ENCODE measurements at places on chromosomes 11 and 22.
A peak's percentile ranks its signal among the peaks of the same experiment; 100 is the strongest.

DNA sequence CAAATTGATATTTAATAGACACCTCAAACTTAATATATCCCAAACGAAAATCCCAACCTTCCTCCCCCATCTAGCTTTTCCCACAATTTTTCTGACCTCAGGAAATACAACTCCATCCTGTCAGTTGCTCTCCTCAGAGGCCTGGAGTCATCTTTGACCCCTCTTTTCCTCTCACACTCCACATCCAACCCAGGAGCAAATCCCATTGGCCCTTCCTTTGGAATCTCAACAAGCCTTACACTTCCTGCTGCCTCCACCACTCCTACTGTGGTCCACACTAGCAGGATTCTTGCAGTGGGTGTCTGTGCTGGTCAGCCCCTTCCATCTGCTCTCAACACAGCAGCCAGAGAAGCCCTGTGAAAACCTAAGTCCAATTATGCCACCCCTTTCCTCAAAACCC is 39.3 kb upstream of the RFPL3 start:
- DNase-seq = no peak

DNA sequence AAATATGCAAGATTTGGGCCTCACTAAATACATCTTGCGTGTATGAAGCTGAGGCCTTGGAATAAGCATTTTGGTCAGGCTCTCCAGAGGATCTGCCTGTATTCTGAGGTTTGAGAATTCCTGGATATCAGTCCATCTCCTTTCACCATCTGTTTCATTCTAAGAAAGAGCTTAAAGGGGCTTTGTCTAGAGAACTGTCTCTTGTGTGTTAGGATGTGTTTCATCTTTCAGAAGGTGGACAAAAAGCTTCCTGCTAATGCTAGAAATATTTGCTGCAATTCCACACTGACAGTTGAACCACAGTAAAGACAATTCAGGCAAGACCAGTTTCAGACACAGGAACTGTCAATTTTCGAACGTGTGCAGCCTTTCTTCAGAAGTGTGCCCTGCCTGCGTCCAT is 185.4 kb downstream of the DBX1 start:
- DNase-seq = no peak

- no peak for DNase-seq
These were observed 238.2 kb downstream of the FAT3 start for GRCh38 chr11:92462821-92463220.

DNA sequence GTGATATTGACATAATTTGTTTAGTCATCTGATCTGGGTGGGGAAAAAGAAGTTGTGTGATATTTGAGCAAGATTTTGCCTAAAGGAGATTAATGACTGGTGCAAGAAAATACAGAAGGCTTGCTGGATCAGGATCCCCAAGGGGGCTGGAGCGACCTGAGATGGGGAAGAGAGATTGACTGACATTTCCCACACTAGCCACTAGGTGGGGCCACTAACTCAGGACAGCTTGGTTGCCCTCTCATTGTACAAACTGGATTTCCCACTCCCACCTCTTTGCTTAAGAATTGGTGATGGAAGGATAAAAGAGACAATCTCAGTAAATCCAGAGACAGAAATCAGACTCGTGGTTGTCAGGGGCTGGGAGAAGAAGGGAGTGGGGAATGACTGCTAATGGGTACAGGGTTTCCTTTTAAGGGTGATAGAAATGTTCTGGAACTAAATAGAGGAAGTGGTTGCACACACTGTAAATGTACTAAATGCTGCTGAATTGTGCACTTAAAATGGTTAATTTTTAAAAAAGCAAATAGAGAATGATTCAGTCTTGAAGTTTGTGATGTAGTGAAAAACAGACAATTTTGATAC is 50.7 kb downstream of the CTTN start:
- DNase-seq = no peak

DNA sequence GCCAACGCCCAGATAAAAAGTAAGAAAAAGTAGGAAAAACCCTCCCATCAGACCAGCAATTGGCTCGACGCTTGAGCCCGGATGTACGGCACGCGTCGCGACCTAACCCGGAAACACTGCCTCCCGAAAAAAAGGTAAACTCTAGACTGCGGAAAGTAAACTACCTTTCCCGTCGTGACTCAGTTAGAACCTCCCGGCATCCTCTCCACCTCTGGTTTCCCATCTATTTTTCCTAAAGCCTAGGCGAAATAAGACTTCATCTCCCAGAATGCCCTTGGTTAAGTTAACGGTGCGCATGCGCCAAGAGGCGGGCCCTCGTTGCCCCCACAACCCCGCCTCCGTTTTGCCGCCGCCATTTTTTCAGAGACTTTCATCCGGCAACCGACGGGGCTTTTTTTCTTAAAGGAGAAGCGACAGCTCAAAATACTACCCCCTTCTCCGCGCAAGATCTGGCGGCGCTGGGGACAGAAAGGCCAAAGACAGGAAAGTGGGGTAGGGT is 678 bp upstream of the ZFP91 start:
- DNase-seq = peak; percentile 96

GRCh38 chr11:290621-291231 is 1.8 kb downstream of the PGGHG start:
- no peak for DNase-seq

- no peak for DNase-seq
These were observed 80.9 kb downstream of the TIMP3 start for GRCh38 chr22:32882360-32882755.

DNA sequence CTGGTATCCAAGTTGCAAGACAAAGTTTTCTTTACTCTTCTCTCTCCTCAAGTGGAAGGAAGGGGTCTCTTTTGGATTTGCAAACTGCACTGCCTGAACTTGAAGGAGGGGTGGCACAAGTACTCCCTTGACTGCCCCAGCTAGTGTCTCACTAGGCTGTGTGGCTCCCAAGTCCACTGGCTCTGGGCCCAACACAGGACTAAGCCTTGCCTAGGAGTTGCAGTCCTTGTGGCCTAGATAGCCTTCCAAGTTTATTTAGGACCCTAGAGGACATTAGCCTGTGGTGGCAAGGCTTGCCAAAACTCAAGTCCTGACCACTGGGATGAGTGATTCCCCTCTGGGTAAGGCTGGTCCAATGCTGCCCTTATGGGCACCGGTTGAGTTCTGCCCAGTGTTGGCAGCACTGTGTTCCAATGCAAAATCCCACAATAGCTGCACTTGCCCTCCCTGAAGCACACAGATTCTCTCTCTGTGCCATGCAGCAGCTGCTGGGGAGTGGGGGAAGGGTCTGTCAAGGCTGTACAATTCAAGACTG is 10.2 kb upstream of the WEE1 start:
- no peak for DNase-seq

DNA sequence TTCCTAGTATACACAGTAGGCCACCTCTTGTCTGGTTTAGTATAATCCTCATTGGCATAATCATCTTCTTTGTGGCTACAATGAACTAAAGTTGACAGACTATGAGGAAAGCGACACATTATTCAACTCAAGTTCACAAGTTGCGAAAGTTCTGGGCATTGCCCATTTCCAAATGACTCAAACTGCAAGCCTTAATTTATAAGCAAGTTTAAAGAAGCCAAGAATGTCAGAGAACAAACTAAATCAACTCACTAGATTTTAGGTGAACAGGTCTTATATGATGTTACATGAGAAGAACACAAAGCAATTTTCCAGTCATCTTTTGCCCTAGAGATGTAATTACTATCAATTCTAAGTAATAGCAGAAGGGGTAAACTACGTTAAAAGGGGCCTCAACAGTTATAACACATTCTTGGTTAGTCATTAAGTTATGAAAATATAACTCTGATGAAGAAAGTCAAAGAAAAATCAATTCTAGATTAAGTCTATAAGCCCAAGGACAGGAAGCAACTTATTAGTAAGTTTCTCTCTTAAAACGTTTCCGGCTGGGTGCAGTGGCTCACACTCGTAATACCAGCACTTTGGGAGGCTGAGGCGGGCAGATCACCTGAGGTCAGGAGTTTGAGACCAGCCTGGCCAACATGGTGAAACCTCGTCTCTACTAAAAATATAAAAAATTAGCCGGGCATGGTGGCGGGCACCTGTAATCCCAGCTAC is 21.5 kb downstream of the PICALM start:
- DNase-seq = no peak

DNA sequence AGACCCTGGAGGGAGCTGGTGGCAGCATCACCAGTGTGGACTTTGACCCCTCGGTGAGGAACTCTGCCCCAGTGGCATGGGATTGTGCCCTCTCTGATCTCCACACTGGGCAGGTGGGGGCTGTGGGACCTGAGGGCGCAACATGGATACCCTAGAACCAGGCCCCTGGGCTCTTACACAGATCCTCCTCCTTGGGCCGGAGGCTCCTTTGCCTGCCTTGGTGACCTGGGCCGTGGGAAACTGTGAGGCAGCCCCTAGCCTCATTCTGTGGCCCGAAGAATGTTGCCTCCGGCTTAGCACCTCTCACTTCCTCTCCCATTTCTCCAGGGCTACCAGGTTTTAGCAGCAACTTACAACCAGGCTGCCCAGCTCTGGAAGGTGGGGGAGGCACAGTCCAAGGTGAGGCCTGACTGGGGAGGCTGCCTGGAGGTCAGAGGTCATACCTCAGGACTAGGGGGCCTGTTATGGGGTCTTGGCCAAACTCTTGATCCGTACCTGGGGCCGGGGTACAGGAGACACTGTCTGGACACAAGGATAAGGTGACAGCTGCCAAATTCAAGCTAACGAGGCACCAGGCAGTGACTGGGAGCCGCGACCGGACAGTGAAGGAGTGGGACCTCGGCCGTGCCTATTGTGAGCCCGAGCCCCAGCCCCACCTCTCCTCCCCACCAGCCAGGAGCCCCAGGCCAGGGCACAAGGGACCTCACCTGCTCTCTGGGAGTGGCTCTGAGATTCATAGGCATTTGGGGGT is 12.2 kb downstream of the ATG16L2 start:
- no peak for DNase-seq

- no peak for DNase-seq
These were observed 30.0 kb upstream of the TCF20 start for GRCh38 chr22:42300259-42301076.

DNA sequence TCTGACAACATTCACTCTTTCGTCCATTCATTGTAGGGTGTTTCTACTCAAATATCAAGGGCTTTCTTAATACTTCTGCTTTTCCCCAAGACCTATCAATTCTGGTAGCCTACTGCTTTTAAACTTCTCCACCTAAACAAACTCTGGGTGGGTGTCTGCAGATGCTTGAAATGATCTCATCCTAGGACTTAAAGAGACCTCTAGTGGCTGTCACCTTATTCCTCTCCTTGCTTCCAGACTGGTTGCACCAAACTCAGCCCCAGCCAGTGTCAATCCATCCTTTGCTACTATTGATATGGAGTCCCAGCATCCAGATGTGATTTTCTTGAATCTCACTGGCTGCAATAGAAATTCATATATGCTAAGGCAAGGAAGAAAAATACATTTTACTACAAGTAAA is 274.7 kb downstream of the NXPE2 start:
- no peak for DNase-seq

DNA sequence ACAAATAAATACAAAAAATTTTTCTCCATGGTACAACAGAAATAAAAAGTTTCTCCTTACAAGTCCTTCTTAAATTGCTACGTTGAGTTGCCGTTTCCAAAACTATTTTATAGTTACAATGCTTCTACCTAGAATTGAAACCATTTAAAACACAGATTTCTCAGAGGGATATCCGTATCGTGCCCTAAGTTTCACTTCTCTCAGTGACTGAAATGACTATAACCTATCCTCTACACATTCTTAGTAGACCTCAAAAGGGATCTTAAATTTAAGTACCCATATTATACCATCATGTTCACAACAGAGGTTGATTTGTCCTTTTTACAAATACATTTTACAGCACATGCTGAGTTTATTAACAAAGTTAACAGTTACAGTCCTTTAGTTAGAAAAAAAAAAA is 44.1 kb downstream of the USP28 start:
- DNase-seq = no peak

DNA sequence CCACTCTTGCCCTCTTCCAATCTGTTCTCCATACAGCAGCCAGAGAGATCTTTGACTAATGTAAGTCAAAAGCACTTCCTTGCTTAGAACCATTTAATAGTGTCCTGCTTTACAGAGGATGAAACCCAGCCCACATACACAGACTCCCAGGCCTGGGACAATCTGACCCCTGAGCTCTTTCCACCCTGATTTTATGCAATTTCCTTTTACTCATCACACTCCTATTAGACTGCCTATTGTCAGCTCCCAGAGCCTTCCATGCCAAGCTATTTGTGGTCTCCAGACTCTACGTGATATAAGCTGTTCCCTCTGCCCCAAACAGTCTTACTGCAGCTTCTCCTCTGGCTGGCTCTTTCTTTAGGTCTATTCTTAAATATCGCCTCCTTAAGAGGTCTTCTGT is 28.1 kb downstream of the ME3 start:
- DNase-seq = no peak

- no peak for DNase-seq
These were observed 556 bp downstream of the CRYBB2 start for GRCh38 chr22:25219948-25220442.

DNA sequence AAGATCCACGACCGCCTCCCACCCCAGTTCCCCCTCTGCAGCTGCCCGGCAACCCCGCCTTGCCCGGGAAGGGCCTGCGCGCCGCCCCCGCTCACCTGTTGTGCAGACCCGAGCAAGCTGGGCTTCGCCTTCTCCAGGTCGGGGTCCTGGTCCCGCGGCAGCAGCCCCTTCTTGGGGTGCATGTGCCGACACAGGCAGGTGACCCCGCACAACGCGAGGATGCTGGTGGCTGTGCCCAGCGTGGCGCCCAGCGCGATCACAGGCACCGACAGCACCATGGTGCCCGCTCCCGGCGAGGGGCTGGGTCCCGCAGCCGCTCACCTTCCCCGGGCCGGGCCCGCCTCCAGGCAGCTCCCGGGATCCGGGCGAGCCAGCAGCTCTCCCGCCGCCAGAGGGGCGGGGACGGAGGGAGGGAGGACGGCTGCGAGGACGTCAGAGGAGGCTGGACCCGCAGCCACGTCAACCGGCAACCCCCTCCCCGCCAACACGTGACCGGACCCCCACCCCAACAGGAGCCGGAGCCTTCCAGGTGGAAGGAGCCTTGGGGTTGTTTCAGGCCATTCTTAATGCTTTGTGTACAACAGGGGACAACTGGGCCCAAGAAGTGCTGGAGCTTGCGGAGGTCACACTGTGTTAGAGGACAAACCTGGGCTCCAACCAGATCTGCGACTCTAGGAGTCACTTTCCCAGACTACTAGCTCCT is at the start of gene SYT13:
Gene SYT13 (minus strand): TSS at position 412 of the 703 bp plus-strand sequence. CDS start 134 bp downstream, at position 278.
- DNase-seq = peak; percentile 41

DNA sequence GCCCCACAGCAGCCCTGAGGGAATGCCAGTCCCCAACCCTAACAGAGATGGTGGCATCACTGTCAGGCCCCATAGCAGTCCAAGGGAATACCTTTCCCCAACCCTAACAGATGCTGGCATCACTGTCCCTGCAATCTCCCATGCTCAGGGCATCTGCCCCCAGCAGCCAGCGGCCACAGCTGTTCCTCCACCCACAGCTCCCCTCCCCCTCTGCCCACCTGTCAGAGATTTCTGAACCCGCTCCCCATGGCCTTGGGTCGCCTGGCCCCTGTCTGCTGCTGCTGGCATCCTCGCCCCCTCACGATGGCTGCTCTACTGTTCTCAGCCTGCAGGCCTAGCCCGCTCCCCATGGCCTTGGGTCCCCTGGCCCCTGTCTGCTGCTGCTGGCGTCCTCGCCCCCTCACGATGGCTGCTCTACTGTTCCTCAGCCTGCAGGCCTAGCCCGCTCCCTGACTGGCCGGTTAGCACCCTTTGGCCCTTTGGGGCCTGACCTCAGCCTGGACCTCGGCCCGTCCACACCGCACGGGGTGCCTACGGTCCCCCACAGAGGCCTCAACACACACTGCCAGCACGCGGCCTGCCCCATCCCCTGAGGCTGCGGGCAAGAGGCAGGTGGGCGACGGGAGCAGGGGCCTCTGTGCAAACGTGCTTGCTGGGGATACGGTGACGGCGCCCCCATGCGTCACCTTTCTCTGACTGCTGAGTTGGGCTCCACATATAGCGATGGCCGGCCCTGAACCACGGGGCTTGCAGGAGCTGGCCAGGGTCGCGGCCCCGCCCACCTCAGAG is 20.7 kb downstream of the CHID1 start:
- no peak for DNase-seq

Measured in left renal pelvis (tissue), 4 donors.